Stimulated activated CD4-positive, alpha-beta T cell treated with anti-CD3 and anti-CD28 coated beads, TNF-alpha, amount 100 ng/mL, for 1 hour (primary cell): ENCODE measurements at places on chromosomes 2 and 18.

DNA sequence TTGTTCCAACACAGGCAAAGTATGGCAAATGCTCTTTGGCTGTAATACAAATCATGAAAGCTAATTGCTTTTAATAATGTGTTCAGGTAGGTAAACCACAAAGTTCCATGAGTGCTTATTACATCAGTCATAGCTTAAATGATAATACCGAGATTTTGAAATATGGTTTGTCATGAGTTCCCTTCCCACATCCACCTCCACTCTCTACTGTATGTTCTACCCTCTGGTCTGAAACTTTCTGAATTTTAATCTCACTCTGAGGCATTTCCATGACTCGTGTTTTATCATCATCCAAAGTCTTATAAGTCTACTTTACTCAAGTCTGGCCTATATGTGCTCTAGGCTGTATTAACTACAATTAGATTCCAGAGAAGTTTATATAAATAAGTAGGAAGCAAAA is 354.8 kb downstream of the AKAIN1 start:
- DNase-seq, result no peak

GRCh38 chr2:71630454-71631328 is 177.3 kb downstream of the DYSF start:
- DNase-seq, result no peak

DNA sequence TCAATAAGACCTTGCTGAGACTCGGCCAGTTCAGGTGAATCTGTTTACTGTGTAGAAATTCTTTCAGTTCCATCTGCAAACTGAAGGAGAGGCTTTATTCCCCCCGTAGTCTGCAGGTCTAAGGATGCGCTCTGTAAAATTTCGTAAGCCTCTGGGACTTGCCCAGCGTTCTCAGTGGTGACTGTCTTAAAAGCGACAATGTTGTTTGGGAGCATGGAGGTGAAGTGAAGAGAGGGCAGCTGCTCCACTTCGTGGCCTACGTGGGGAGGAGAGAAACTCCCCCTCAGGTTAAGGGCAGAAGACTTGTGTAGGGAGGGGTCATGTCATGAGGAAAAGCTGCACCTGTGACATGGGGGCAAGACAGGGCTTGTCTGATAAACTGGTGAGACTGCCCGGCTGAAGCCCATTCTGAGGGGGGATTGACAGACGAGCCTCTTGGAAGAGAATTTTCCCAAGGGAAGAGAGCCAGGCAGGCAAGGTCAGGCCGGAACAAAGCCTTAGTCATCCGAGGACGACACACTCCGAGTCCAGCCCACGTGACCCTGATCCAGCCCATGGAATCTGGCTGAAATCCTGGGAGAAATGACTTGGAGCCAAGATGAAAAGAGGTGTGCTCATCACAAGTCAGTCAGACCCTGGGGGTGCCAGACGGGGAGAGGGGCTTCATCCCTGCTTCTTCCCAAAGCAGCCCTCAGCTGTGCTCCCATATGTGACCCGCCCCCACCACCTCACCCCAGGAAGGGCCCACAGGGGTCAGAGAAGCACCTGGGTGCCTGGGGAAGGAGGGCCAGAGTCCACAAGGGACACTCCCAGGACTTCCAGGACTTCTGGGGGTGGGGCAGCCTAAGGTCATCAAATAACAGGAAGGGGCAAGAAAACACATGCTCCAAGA is 88.5 kb upstream of the SH3BP4 start:
- DNase-seq, result no peak

GRCh38 chr2:27587025-27587424 is 4.2 kb downstream of the ZNF512 start:
- DNase-seq, result no peak

GRCh38 chr2:13009027-13009642 is 292.4 kb downstream of the TRIB2 start:
- no peak for DNase-seq

GRCh38 chr18:33356735-33357134 is 83.8 kb downstream of the CCDC178 start:
- no peak for DNase-seq

GRCh38 chr2:216888081-216888480 is 28.2 kb upstream of the TNP1 start:
- no peak for DNase-seq

DNA sequence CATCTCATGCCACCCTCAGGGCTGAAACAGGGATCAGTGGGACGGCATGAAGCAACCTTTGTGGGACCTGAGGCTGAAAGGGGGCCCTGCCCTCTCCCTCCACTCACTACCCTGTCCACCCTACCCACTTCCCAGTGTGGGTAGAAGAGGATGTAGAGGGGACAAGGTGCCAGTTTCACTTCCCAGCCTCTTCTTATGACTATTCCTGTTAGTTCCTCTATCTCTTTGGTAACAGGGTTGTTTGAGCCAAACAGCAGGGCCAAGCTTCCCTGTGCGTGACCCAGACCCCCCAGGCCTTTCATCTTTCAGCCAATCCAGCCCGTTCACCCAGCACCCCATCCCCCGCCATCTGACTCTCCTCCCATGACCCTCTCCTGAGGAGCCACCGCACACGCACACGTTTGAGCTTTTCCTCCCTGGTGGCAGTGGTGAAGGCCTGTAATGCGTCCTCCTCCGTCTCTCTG is 82.3 kb downstream of the STPG4 start:
- DNase-seq, result no peak

DNA sequence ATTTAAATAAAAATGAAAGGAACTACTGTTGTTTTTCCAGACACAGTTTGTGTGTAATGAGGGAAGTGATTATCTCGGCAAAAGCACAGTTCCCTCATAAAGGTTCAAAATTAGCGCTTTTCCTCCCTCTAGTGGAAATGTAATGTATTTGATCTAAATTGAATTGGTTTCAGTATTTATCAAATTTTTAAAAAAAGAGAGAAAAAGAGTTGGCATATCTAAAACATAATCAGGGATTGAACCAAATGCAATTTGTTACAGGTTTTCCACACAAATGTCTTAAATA is 37.5 kb downstream of the CMPK2 start:
- no peak for DNase-seq

DNA sequence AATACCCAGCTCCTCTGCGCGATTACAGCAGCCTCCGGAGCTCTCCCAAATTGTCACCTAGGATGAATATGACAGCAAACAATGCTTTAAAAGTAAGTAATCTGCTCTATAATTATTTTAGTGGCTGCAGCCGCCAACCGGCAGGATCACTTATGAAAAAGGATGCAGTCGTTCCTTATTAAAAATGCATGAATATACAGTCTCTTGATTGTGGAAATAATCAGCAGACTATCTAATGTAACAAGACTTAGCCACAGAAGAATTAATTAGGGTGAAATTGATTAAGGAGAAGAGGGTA is 71.8 kb upstream of the STPG4 start:
- no peak for DNase-seq
